ENCODE measurements at places on chromosomes 11 and 22.

- peak; percentile 29 for DNase-seq
Observed at GRCh38 chr22:37079668-37080171, 28.2 kb downstream of the KCTD17 start.

- DNase-seq = no peak
Observed at GRCh38 chr11:118226781-118227180, 2.0 kb upstream of the JAML start.

DNA sequence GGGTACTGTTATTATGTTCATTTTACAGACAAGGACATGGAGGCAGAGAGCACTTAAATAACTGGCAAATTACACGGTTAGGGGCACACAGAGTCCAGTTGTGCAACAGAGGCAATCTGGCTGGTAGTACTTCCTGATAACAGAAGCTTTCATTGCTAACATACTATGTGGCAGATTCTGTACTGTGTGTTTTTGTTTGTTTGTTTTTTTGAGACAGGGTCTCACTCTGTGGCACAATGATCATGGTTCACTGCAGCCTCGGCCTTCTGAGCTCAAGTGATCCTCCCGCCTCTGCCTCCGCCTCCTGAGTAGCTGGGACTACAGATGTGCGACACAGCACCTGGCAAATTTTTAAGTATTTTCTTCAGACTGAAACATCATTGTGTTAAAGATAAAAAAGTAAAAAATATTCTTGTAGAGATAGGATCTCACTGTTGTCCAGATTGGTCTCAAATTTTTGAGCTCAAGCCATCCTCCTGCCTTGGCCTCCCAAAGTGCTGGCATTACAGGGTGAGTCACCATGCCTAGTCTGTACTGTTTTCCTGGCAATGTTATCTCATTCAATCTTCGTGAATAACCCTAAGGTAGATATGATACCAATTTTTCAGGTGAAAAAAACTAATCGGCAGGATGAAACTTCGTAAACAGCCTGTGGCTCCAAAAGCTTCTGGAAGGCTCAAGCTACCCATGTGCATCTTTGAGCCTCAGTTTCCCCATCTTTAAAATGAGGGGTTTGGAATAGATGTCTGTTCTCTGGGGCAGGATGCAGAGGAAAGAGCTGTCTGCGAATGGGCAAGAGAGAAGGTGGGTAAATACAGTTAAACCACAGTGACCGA, 921 bp upstream of the NUCB2 start:
- no peak for DNase-seq

GRCh38 chr11:12321217-12321937, 56.0 kb upstream of the PARVA start:
- no peak for DNase-seq

- DNase-seq = no peak
Observed at GRCh38 chr11:37451903-37452302, 853.9 kb upstream of the RAG2 start.

DNA sequence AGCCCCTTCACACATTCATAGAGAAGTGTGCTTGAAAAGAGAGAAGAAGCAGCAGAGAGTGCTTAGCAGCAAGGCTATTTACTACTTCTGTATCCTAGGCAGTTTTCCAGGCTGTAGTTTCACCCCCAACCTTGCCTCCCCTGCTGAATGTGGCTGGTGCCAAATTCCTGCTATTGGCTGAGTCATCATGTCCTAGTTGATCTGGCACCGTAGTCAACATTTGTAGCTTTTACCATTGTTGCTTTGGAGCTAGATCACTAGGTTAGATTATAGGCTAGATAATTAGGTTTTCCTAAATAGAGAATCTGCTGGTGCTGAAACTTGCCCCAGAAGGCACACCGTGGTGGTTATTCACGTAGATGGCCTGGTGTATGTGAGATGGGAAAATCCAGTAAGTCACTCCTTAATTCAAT, 32.7 kb downstream of the ARHGAP42 start:
- DNase-seq = peak; percentile 62

GRCh38 chr22:43370036-43370435, 26.9 kb upstream of the SCUBE1 start:
- no peak for DNase-seq

DNA sequence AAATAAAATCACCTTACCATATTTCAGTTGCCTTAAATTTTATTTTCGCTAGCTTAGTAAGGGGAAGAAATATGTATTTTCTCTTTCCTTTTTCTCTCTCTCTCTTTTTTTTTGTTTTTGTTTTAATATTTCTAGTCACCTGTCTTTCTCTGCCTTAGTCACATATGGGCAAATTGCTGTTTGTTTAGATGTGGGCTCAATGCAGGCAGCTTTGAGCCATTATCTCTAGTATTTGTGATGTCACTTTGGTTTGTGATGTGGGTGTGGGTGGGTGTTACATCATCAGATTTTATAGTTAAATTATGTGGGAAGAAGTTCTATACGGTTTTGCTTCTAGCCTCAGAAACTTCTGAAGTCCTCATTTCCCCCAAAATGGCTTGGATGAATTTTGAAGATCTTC, at the start of gene C22orf31:
TSS of gene C22orf31 (minus strand) at position 59 of the 400 bp plus-strand sequence. CDS start at position 20, 39 bp downstream.
- no peak for DNase-seq

- DNase-seq = no peak
Observed at GRCh38 chr22:37904572-37905533, 1.2 kb upstream of the MICALL1 start.

- DNase-seq = no peak
Observed at GRCh38 chr11:112852143-112852866, 108.9 kb upstream of the NCAM1 start.

DNA sequence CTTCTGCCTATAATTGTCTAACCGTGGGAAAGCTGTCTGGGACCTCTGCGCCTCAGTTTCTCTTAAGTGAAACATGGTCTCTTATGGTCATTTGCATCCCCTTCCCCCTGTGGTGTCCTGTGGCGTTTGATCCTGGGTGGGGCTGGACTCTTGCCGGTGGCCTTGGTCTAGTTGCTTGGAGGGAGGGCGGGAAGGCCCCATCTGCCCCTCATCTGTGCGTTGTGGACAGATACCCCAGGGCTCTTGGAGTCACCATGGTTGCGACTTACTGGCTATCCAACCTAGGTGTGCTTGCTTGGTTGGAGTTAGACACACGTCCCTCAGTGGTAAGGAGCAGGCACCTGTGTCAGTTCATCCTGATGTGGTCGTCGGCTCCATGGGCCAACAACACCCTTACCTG, 15.2 kb downstream of the SHANK3 start:
- no peak for DNase-seq

DNA sequence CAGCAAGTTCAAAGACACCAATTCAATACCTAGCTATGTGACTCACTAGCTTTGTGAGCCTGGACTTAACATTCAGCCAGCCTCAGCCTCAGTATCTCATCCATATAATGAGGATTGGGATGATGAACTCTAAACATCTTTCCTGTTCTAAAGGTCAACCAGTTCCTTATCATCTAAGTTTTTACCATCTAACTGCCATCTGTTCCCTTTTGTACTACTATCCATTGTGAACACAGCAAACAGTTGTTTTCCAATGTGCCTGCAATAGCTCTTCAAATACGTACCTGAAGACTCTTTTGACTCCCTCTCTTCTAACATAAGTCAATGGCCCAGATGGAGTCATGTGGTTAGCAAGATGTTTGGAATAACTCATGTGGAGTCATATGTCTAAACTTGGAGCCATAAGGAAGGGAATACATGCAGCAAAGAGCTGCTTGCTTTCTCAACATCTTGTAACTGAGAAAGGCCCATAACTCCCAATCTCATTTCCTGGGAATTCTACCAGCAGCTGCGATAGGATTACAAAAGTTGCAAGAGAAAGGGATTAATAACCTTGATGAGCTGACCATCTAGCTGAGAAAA, 19.4 kb downstream of the SYTL2 start:
- DNase-seq = no peak

DNA sequence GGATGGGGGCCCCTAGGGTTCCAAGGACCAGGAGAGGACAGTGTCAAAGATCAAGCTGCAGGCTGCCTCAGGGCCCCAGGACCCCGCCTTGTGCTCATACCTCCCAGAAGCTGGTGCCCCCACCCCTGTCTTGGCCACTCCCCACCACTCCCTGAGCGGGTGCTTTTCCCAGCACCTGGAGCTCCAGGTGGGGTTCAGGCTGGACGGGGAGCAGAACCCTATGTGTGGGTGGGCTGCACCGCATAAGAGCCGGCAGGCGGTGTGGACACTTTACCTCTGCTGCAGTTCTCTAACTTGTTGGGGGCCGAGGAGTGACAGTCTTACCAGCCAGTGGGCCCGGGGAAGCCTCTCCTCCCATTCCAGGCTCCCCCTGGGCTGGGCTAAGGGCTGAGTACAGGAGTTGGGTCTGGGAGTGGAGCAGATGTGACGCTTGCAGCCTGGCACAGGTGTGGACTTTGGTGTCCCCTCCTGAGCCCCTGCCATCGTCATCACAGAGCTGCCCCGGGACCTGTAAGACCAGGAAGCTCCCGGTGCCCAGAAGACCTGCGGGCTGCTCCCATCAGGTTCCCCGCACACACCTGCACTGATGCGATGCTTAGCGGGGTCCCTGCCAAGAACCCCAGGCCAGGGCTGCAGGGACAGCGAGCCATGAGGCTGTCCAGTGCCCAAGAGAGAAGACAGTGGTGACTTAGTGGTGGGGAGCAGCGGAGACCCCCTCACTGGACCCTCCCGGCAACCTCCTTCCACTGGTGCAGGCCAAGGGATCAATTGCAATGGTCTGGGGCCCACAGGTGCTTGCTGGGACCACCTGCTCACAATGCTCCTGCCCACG, 674.5 kb downstream of the BRD1 start:
- no peak for DNase-seq

DNA sequence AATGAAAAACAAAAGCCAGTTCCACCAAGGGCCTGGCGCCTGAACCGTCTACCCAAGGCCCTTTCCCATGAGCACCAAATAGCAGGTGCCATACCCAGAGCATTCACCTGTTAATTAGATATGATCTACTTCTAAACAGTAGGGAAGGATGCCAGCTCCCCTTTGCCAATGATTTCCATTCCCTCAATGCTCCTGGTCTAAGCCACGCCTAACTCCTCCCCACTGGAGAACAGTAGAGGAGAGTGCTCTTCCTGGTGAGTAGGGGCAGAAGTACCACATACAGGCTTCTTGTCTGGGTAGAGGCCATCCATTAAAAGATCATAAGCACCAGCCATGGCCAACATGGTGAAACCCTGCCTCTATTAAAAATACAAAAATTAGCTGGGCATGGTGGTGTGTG, 40.7 kb downstream of the PACSIN2 start:
- DNase-seq = no peak

GRCh38 chr11:86784241-86784681, 16.1 kb upstream of the PRSS23 start:
- DNase-seq = no peak

DNA sequence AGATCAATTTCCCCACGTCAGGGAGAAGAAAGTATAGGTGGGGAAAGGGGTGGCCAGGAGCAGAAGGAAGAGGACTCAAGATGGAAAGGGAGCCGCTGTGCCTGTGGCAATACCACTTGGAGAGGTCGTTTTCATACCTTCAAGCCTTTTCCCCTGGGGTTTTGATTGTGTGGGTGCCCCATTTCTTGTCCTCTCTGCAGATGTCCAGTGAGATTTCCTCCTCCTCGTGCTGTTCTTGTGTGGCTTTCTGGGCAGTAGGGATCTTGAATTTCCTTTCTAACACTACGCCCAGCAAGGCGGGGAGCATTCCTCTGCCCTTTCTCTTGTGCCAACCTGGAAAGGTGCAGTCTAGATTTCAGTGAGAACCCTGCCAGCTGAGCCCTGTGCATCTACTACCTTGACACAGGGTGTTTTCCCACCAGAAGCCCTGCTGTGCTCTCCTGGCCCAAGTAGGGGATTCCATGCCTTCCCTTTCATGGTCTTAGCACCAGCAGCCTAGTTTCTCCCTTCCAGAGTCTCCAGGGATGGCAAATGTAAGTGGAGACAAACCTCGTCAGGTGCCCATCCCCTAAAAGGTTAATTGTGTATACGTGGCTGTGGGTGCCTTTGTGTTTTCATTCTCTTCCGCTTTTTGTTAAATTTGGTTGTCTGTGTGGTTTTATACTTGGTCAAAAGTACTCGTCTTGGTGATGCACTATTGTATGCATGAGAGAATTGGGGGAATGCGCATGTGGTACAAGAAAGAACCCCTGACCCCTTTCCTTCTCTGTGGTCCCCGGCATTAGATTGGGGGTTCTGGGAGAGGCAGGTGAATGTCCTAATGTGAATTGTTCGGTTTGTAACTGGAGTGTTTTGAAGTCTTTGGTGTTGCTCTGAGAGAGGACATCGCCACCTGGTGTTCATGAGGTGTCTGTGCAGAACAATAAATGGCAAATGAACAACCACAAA, 71.4 kb upstream of the MPEG1 start:
- no peak for DNase-seq

GRCh38 chr11:27287205-27287604, 75.8 kb downstream of the CCDC34 start:
- no peak for DNase-seq

DNA sequence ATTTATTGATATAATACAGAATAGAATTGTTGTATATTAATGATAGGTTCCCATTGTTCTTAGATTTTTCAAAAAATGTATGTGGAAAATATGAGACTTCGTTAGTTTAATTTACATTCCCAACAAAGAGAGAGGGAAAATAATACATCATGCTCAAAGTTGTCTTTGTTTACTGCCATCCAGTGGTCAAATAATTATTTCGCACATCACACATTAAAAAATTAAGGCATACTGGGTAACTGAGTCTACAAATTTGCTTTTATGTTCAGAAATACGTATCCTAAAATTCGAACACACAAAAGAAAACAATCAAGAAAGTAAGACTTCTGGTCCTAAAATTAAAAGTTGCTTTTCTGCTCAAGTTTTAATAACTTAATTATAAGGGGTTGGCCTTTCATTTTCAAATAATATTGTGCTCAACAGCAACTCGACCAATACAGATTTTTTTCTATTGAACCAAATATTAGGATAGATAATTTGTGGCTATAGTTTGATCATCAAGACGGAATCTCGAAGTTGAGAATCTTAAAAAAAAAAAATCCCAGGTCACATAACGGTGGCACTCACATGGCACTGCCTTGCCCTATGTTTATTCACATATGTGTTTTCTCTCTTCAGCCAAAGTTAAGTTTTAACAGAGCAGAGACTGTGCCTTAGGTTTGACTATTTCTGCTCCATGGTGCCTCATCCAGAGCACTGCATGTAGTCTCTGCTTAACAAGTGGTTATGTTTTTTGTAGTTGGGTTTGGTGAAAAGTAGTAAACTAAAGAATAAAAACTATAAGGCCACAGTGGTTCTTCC, 12.3 kb downstream of the PDGFD start:
- DNase-seq = no peak

DNA sequence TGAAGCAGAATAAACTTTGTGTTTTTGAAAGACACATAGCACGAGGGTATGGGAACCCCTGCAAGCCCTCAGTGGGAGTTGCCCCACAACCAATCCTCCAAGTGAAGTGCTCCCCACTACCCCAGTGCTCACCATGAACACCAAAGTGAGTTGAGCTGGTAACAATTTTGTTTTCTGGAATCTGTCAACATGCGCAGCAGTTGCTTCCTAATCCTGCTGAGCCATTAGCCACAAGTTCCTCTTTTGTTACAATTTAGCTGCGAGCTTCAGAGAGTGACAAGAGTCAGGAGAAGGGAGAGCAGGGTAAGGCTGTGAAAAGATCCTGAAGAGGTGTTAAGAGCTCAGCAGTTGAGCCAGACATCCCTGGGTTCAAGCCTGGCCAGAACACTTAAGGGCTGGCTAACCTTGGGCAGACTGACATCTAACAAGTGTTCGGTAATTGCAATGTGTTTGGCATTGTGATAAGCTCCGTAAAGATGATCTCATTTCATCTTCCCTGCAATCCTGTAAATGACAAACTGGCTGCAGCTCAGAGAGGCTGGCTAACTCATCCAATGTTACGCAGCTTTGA, 24.1 kb upstream of the ASPHD2 start:
- DNase-seq = no peak

- no peak for DNase-seq
Observed at GRCh38 chr22:25494774-25495173, 69.7 kb upstream of the GRK3 start.

GRCh38 chr22:48889887-48890692, 937.6 kb downstream of the BRD1 start:
- no peak for DNase-seq

GRCh38 chr11:106061954-106062949, 14.9 kb downstream of the KBTBD3 start:
- DNase-seq = no peak

All from SHP77 (cell line).